Forelimb muscle (tissue), 1 donor: ENCODE measurements at places on chromosomes 6 and 20. TPM values are rescaled to one million over a fixed set of nuclear protein-coding genes. Genes with fewer than 3 reads are reported as not detected.

DNA sequence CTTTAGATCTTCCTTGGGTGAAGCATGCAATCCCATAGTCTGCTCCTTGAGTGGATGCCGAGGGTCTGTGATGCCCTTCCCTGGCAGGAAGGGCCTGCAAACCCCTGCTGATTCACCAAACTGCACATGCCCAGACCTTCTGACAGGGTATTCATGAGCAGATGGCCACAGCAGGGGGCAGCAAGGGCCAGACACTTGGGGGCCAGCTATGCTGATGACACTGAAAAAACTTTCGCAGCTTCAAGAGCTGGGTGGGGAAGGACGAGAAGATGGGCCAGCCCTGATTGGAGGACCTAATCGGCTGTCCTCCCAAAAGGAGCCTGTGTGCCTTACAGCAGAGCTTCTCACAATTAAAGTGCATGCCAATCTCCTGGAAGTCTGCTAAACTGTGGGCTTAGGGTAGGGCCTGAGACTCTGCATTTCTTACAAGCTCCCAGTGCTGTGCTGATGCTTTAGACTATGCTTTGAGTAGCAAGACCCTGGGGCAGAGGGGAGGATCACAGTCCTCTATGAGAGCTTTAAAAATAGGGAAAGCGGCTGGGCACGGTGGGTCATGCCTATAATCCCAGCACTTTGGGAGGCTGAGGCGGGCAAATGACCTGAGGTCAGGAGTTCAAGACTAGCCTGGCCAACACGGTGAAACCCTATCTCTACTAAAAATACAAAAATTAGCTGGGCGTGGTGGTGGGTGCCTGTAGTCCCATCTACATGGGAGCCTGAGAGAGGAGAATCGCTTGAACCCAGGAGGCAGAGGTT, 15.2 kb upstream of the GDAP1L1 start:
- no peak for DNase-seq

GRCh38 chr20:53739799-53740785, 146.5 kb upstream of the ZNF217 start:
- no peak for DNase-seq

DNA sequence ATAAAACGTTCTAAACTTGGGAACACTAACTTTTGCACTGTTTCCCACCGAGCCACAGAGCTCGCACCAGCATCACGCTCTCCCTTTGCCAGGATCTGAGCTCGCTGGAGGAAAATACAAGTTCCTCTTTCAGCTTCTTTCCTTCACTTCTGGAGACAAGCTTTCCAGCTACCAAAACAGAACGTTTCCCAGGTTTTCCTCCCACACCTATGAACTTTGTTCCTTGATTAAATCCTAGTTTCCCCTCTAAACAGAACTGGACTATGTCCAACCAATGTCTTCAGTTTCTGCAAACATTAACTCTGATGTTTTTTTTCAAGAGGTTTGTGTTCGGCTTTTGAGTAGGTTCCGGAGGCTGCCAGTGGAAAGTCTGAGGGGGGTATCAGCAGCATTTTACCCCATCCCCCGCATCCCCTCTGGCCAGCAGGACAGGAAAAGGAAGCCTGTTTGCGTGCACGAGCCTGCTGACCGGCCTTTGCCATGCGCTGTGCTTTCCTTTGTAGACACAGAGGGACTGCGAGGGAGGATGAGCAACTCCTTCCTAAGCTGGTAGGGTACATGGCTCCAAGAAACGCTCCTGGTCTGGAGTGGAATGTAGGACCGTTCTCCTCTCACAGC, 135.5 kb downstream of the LY86 start:
- no peak for DNase-seq

- DNase-seq: no peak
Observed at GRCh38 chr20:10419550-10420133, 14.4 kb downstream of the MKKS start.

GRCh38 chr6:116291701-116292396, 12.1 kb upstream of the TSPYL1 start:
- DNase-seq: no peak

- no peak for DNase-seq
Observed at GRCh38 chr6:152571089-152571488, 66.1 kb downstream of the SYNE1 start.

- DNase-seq: no peak
Observed at GRCh38 chr6:169807229-169807628, 55.8 kb downstream of the ERMARD start.

DNA sequence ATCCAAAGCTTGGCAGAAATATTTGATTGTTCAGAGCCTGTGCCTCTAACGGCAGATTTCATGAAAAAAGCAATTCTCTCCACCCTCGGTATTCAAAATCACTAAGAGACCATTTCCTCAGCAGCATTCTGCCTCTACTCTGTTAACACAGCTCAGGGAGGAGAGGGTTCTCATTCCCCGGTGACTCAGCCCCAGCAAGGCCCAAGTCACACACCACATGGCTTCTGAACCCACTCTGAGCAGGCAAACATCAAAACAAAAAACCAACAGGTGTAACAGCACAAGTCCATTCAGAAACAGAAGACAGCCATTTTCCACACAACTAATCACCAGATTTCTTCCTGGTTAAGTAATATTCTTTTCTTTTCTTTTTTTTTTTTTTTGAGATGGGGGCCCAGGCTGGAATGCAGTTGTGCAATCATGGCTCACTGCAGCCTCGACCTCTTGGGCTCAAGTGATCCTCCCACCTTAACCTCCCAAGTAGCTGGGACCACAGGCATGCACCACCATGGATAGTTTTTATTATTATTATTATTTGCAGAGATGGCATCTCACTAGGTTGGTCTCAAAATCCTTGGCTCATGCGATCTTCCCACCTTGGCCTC, 55.4 kb downstream of the GFOD1 start:
- no peak for DNase-seq

- no peak for DNase-seq
Observed at GRCh38 chr6:53327017-53327395, 21.7 kb downstream of the ELOVL5 start.

- no peak for DNase-seq
Observed at GRCh38 chr6:137116807-137117206, 56.6 kb downstream of the IL22RA2 start.

- no peak for DNase-seq
Observed at GRCh38 chr20:60591172-60591799, 633.1 kb downstream of the CDH26 start.

GRCh38 chr6:73523434-73524123, 2.7 kb upstream of the EEF1A1 start:
- DNase-seq: peak; percentile 43

- DNase-seq: no peak
Observed at GRCh38 chr6:52176550-52176949, 9.6 kb upstream of the IL17A start.

- no peak for DNase-seq
Observed at GRCh38 chr20:45487231-45487635, 17.7 kb downstream of the WFDC2 start.

DNA sequence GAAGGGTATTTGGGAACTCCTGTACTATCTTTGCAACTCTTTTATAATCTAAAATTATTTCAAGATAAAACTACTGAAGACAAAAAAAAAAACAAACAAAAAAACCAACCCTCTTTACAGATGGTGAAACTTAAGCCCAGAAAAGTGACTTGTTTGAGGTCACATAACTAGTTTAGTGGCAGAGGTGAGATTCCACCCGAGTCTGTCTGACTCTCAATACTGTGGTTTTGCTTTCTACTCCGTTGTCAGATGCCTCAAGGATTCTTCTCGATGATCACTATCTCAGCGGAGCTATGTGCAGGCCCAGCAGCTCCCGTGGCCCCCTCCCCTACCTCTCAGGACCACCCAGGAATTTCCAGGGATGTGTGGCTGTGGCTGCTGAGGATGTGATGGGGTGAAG, 36.1 kb upstream of the KCNB1 start:
- DNase-seq: no peak

DNA sequence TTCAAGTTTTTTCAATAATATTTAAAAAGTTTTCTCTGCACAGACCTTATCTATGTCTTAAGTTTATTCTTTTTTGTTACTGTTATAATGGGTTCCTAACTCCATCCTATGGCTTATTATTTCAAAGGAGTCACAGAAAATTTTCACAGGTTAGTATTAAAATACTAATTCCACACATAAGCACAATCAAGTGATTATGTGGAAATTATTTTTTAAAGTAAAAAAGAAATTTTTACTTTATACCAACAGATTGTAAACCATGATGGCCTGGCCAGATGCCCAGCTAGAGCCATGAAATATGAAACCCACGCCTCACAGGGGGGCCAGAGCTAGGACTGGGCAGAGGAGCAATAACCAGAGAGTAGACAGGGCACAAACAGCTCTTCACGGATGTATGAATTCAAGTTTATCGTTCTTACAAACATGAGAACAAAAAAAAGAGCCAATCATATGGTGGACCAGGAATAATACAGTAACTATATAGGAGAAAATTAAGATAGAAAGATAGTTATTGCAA, 34.0 kb downstream of the NUDT3 start:
- no peak for DNase-seq

- DNase-seq: no peak
Observed at GRCh38 chr6:98836025-98836961, 1.9 kb downstream of the POU3F2 start.

DNA sequence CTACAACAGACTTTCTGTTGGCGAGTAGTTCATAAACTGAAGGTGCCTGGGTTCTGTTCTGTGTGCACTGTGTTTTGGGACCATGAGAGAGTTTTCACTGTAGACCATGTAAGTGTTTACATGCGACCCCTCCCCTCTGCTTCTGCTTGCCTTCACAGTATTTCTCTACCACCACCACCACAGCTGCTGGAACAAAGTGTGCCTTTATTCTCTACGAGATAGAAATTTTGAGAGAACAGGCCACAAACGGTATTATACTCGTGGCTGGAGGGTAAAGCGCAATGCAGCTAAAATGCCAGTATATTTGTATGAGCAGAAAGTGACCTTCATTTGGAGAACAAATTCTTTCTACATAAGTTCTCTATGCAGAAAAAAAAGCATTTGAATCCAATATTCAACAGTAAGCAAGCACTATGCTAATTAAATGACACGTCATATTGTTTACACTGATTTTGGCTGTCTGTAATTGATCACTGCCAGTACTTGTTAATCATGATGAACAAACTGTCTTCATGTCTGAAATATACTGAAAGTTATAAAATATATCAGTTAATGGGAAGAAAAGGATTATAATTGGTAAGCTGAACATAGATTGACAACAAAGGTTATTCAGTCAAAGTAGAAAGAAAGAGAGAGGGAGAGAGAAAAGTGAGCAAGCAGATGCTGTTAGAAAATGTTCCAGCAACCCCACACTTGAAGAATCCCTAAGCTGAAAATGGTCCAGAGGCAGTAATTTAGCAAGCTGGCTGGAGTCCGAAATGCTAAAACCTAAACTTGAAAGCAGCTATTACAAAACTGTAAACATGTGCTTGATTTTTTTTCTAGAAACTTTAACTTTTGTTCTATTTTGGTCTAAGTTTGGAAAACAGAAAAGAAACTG, 8.8 kb downstream of the CLDN20 start:
- peak; percentile 35 for DNase-seq

DNA sequence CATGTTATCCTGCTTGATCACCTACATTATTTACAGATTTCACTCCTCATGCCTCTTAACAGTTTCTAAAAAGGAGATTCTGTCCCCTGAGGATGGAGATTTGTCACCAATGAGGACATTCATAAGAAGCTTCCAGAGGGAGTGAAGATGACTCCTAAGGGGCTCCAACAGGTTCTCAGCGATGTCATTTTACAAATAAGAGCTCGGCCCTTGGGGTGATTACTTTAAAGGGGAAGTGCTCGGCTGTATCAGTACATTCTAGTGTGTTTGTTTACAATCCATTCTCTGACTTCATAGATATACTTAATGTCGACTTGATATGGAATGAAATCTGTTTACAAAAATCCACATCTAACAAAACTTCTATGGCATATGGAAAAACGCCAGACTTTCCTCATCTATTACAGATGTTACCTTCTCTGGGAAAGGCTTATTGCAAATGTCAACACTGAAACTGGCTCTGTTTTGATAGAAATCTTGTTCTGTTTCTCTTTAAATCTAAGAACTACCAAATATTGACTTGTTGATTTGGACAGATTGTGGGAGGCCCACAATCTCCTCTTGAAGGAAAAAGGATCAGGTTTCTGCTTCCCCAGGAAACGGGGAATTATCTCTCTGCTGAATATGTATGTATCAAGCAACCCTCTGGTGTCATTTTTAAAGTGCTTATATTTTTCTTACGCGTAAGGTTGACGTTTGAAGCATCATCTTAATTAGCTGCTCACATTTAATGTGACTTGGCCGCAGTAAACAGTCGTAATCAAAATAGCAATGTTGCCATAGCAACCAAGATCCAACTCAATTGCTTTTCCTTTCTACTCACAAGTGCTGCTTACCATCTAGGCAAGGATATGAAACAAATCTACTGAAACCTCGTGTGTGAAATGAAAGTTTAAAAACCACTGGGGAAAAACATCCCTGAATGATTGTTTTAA, 95.7 kb downstream of the SHLD1 start:
- DNase-seq: peak; percentile 14

The AURKA gene
- polyA plus RNA-seq: 7.0 TPM

The MDN1 gene
- polyA plus RNA-seq: 24.8 TPM

The DCDC2 gene
- polyA plus RNA-seq: 0.06 TPM

The PPP1R3G gene
- 1.5 TPM for polyA plus RNA-seq

The SMIM28 gene
- not detected for polyA plus RNA-seq

The SPTLC3 gene
- polyA plus RNA-seq: 2.0 TPM

The WFDC5 gene
- not detected for polyA plus RNA-seq

The APOBEC2 gene
- 501 TPM for polyA plus RNA-seq

The GTSF1L gene
- not detected for polyA plus RNA-seq

The DYNLT2 gene
- polyA plus RNA-seq: 2.9 TPM

The RPS6KA2 gene
- 22.5 TPM for polyA plus RNA-seq

The SLC2A4RG gene
- polyA plus RNA-seq: 148 TPM

The FOXF2 gene
- 0.92 TPM for polyA plus RNA-seq
